ENCODE measurements at places on chromosomes 6 and 20.
A peak's percentile ranks its signal among the peaks of the same experiment; 100 is the strongest.

DNA sequence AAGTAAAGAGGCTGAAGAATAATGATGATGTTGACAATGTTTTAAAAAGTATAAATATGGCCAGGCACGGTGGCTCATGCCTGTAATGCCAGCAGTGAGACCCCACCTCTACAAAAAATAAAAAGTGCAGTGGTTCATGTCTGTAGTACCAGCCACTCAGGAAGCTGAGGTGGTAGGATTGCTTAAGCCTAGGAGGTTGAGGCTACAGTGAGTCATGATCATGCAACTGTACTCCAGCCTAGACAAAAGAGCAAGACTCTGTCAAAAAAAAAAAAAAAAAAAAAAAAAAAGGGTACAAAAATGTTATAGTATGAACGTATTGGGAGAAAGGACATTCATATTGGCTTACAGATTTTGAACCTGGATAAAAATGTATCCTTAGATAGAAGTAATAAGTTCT is 543.1 kb upstream of the IRAK1BP1 start:
- no peak for DNase-seq

DNA sequence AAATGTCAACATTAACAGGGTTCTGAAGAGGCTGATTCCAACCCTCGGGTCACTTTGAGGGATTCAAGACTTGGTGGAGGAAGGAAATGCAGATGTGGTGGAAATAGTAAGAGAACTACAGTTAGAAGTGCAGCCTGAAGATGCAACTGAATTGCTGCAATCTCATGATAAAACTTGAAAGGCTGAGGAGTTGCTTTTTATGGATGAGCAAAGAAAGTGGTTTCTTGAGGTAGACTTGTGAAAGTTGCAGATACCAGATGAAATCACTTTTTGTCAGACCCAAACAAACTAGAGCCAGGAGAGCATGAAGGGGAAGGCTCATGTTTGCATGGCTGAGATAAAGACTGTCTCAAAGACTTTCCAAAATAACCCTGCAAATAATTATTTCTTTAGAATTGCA is 16.2 kb downstream of the ANKRD6 start:
- no peak for DNase-seq

- no peak for DNase-seq
Measured at GRCh38 chr20:11867291-11867919, 50.3 kb upstream of the BTBD3 start.

- no peak for DNase-seq
Measured at GRCh38 chr6:149403534-149403933, 3.5 kb downstream of the SUMO4 start.

DNA sequence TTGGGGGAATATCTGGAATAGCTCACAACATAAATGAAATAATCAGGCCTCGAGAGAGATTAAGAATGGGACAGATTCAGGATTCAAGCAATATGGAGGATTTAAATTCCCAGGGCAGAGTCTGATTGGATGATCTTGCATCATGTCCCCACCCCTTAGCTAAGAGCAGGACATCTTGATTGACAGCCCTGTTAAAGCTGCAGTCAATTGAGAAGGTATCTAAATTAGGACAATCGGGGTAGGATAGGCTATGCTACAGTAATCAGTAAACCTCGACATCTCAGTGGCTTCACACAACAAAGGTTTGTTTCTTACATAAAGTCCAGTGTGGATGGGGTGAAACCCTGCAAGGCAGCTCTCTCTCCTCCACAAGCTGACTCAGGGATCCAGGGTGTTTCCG is 109.5 kb downstream of the EYA2 start:
- DNase-seq = no peak

DNA sequence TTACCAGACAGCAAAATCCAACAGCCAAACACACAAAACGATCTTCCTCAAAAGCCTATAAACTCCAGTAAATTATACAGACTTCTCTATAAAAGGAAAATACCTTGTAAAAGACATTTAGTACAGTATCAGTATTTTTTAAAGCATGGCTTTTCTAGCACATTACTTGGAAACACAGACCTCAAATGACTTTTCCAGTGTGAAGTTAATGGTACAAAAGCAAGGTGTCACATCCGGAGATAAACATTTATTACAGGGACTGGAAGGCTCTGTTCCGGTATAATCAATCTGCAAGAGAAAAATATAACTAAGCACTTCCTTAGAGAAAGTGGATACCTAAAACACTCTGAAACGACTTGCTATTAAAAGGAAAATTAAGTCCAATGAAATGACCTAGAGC is 17.1 kb downstream of the TMEM30A start:
- no peak for DNase-seq

DNA sequence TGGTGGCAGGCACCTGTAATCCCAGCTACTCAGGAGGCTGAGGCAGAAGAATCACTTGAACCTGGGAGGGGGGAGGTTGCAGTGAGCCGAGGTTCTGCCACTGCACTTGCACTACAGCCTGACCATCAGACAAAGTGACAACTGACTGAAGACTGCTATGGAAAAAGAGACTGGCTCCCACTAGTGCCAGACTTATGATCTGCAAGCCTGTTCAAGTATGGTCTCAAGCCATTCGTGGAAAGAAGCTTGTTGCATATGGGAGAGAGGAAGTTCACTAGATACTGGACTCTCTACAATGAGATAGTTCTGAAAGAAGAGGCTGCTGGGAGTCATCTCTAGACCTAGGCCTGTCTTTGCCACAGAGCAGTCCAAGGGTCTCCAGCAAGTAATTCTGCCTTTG is 26.7 kb downstream of the MDN1 start:
- no peak for DNase-seq

- DNase-seq = no peak
Measured at GRCh38 chr6:31395832-31396231, 7.6 kb upstream of the MICA start.

GRCh38 chr6:36430351-36430750 is 12.3 kb downstream of the PXT1 start:
- DNase-seq = no peak

DNA sequence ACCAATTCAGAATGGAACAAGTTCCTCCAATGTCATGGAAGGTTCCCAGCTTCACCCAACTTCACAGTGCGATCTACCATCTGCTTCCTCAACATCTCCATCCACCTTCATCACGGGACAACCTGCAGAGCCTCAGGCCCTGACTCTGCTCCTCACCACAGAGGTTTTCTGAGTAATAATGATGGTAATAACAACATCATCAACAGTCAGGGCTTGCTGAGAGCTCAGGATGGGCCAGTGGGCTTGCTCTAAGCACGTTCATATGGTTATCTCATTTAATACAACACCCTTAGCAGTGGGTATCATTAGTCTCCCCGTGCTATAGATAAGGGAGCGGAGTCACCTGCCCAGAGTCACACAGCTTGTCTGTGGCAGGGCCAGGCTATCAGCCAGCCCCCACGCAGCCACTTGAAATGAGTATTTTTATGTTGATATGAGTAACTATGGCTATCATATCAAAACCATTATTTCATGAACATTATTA is 38.6 kb downstream of the PREX1 start:
- no peak for DNase-seq

DNA sequence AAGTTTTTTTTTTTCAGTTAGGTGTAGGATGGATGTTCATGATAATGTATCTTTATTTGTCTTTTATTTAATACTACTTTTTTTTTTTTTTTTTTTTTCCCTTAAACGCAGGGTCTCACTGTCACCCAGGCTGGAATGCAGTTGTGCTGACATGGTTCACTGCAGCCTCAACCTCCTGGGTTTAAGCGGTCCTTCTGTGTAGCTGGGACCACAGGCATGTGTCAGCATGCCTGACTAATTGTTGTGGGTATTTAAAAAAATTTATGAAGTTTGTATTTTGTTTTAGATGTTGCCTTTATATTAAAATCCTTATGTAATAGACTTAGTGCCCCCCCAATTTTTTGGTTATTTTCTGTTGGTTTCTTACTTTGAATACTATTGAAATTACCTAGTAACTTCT is 42.6 kb downstream of the NCOA3 start:
- DNase-seq = no peak

DNA sequence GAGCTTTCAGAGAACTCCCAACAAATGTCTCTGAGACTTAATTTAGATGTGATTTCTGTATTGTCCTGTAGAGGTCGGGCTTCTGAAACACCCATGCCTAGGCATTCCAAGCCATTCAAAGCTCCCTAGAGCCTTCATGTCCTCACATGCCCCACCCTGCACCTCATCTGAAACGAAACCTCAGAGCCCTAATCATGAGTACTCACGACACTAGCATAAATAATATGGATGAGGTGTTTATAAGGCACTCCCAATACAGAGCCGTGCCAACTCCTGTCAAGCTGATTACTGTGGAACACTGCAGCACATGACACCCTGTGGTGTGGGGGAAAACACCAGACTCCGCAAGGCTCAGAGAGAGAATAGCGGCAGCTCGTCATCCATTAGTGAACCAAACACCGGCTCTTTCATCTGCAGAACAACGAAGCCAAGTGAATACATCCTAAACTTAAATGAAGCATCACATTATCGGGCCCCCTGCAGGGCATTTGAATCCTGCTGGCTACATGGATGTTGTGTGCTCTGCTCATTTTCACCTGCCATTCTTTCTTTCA is 83.8 kb downstream of the FNDC1 start:
- DNase-seq = no peak

GRCh38 chr20:40111282-40111681 is 577.8 kb downstream of the MAFB start:
- no peak for DNase-seq

GRCh38 chr6:101762851-101763250 is 369.3 kb downstream of the GRIK2 start:
- DNase-seq = no peak

- DNase-seq = no peak
Measured at GRCh38 chr6:53469163-53469562, 75.7 kb downstream of the GCLC start.

- DNase-seq = no peak
Measured at GRCh38 chr6:37289931-37290330, 32.0 kb upstream of the TMEM217 start.

GRCh38 chr20:46546936-46547335 is 3.5 kb downstream of the OCSTAMP start:
- no peak for DNase-seq

- no peak for DNase-seq
Measured at GRCh38 chr6:54525731-54526130, 217.5 kb downstream of the TINAG start.

GRCh38 chr6:139374357-139375225 is at the start of gene CITED2:
CITED2 (minus strand) TSS chr6:139374648; CDS start chr6:139373944, 704 bp downstream.
- peak; percentile 75 for DNase-seq

DNA sequence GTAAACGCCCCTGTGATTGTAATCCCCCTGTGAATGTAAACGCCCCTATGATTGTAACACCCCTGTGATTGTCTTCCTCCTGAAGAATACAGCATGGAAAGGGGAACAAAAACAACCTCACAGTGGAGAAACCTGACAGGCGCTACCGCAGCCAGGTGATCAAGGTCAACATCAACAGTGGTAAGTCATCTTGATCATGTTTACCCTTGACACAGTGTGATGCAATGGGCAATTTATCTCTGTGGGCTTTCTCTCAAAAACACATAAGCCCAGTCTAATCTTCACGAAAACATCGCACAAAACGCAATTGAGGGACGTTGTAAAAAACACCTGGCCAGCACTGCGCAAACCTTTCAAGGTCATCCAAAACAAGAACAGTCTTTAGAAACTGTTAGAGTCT is 277.2 kb downstream of the PRKN start:
- no peak for DNase-seq

DNA sequence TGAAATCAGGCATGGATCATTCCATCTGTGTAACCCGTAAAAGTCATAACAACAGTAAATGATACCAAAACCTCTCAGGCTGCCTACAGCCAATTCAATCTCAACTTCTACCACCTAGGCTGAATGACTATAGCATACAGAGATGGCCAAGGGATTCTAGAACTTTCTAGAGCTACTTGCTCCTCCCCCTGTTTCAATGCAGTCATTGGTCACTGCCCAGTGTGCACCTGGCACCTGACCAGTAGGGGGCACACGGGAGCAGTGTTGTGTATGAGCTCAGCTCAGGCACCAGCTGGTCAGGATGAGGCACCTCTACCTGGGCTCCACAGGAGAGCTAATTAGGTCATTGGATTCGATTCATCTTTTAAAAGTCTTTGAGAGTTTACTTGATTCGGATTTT is 86.2 kb downstream of the PLEKHG1 start:
- no peak for DNase-seq

DNA sequence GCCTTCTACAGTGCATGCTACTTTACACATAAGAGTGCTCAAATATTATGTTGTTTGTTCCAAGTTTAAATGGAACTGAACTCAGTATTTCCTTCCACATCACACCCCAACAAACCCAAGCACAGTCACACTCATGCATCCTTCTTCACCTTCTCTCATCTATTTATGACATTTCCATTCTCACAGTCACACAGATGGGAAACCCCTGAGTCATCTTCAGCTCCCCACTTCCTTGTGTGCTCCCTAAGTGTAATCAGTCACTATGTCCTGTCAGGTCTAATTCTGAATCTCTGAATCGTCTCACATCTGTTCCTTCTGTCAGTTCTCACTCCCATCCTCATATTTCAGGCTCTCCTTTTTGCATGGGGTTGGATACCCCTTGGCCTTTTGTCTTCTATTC is 96.0 kb downstream of the RIMS1 start:
- DNase-seq = no peak

- no peak for DNase-seq
Measured at GRCh38 chr6:163878698-163879097, 464.2 kb downstream of the QKI start.

GRCh38 chr6:165146456-165146855 is 162.9 kb downstream of the C6orf118 start:
- no peak for DNase-seq

- no peak for DNase-seq
Measured at GRCh38 chr20:38078084-38078483, 44.5 kb downstream of the RPRD1B start.

GRCh38 chr6:109023356-109023925 is 71.2 kb downstream of the SESN1 start:
- no peak for DNase-seq

DNA sequence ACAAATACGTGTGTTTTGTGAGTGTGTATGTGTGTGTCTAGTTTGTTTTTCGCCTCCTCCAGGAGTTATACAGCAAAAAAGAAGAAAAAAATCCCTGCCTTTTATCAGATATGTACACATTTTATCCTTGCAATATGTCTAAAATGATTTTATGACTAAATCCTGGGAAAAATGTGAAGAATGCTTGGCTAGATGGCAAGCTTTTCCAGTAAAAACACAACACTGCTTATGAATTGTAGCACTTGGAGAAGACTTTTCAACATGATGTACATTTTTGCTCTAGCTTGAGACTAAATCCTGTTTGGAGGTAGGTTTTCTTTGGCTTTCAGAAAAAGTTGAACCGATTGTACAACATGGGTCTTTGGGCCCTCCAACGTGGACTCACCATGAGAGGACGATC is 160.2 kb downstream of the GMPR start:
- DNase-seq = no peak

DNA sequence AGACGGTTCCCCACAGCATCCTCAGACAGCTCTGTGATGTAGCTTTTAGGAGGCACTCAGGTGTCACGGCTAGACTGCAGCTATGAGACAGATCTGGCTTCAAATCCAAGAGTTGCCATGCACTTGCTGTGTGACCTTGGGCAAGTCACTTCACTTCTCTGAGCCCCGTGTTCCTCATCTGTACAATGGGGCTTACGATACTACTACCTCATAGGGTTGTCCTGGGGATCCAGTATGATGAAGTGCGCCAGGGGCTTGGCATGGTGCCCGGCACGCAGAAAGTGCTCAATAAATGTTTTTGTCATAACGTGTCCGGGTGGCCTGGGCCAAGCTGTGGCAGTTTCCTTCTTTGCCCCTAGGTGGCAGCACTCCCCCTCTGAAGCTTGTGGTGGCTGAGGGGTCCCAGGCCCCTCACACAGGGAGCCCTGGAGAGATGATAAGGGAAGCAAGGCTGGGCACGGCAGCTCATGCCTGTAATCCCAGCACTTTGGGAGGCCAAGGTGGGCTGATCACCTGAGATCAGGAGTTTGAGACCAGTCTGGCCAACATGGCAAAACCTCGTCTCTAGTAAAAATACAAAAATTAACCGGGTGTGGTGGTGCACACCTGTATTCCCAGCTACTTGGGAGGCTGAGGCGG is 19.1 kb upstream of the CHMP4B start:
- DNase-seq = no peak

All from caudate nucleus (tissue), 63 donors.